ENCODE measurements at places on chromosomes 2 and 18.

- DNase-seq, result peak; percentile 67
Observed at GRCh38 chr2:149076863-149077412, 38.4 kb downstream of the LYPD6B start.

DNA sequence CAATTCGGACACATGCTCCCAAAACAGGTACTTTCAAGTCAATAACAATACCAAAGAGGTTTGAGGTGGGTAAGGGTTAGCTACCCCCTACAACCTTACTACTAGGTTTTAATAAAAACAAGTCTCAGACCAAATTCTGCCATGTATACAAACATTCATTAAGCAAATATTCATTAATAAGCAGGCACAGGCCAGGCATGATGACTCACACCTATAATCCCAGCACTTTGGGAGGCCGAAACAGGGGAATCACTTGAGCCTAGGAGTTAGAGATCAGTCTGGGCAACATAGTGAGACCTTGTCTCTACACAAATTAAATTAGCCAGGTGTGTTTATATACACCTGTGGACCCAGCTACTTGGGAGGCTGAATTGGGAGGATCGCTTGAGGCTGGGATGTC, 11.7 kb upstream of the ELAC1 start:
- no peak for DNase-seq

DNA sequence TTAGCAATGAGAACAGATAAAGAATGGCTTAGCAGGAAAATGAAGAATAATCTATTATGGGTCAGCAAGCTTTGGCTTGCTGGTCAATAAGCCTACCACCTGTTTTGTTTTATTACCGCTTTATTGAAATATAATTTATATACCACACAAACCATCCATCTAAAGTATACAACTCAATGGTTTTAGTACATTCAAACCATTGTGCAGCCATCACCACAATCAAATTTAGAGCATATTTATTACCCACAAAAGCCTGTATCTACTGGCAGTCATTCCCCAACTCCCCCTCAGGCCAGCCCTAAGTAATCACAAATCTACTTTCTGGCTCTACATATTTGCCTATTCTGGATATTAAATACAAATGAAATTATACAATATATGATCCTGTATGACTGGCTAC, 17.2 kb downstream of the PPP3R1 start:
- DNase-seq, result no peak

DNA sequence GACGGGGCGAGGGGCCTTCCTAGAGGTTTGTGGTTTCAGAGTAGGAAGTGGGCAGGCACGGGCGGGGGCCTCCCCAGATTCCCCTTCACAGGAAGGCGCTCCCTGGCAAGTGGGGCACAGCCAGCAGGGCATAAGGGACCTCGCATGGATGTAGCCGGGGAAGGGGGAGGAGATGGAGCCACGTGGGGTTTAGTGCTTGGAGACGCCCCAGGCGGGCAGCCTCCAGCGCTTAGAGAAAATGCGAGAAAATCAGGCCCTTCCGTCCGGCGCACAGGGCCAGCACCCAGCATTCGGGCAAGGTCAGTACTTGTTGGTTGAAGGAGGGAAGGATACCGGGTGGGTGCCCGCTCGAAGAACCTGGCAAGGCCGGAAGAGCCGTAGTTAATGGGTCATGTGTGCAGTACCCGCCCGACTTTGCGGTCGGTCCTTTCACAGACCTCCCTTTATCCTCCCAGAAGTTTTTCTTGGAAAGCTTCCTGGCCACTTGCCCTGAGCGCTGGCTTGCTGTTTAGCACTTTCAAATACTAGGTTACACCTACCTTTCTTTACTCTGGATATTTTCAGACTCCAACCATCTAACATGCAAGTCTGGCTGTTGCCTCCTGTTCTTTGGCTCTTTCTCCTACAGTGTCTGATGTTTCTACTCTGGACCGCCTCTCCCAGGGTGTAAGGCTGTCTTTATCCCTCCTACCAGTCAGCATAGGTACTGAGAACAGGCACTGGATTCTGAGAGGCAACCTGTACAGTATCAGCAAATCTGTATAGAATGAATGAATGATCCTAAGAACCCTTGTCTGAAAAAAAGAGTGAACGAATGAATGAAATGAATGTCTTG, 78.1 kb downstream of the CIB4 start:
- DNase-seq, result peak; percentile 61

- DNase-seq, result no peak
Observed at GRCh38 chr2:128285329-128285931, 33.2 kb downstream of the HS6ST1 start.

GRCh38 chr2:177187631-177188312, 24.8 kb upstream of the HNRNPA3 start:
- peak; percentile 88 for DNase-seq

GRCh38 chr2:212727751-212728150, 189.1 kb upstream of the ERBB4 start:
- DNase-seq, result no peak

DNA sequence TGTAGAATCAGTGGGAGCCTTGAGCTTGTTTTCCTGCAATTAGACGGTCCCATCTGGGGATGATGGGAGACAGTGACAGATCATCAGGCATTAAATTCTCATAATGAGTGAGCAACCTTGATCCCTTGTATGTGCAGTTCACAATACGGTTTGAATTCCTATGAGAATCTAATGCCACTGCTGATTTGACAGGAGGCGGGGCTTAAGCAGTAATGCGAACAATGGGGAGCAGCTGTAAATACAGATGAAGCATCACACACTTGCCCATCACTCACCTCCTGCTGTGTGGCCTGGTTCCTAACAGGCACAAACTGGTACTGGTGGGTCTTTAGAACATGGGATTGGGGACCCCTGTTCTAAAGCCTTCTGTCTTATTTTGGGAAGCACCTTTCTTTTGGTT, 17.9 kb upstream of the NYAP2 start:
- DNase-seq, result no peak

- no peak for DNase-seq
Observed at GRCh38 chr18:48295586-48296311, 113.4 kb downstream of the ZBTB7C start.

- no peak for DNase-seq
Observed at GRCh38 chr2:190031969-190032618, 30.4 kb downstream of the MSTN start.

DNA sequence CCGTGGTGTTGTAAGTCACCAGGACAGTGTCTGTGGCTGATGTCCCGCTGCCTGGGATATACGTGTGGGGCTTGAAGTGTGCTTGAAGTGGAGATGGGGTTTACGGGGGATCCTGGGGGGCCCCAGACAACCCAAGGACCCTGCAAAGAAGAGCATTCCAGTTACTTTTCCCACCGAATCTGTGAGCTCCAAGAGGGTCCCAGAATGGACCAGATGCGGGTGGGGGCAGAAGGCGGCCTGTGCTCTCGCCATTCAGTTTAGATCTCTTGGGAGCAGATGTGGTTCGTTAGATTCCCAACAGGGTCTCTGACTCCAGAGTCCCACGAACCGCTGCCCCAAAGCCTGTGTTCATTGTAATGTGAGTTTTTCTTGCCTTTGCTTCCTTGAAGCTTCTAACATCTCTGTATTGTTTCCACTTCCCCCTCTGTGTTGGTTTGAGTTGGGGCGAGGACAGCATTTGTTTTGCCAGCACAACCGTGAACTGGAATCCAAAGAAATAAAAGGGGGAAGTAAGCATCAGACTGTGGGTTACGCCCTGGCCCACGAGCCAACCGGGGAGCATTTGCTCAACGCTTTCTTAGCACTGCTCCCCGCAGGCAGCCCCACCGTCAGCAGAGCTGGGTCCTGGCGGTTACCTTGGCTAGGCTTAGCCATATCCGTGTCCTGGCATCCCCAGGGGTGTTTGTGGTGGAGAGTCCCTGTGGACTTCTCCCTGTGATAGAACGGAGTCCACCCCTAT, 92.1 kb downstream of the SH3BP4 start:
- DNase-seq, result no peak

DNA sequence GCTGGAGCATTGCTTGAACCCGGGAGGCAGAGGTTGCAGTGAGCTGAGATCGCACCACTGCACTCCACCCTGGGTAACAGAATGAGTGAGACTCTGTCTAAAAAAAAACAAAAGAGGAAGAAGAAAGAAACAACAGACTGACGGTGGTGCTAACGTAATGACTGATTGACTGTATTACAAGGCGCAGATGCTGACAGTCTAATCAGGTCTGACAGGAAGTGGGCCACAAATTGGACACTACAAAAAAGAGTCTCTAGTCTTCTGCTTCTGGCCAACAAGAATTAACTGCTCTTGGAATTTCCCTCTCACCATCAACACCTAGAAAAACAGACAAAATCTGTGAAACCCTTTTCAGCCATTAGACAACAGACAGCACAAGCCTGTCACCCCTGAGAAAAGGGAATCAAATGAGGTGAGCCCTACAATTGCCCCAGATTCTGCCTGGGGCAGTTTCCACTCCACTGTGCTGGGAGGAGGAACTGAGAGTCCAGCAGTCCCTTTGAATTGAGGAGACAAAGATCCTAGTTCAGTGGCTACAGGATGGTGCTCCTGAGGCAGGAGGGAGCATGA, 43.3 kb downstream of the SNED1 start:
- no peak for DNase-seq

GRCh38 chr2:197281421-197281820, 29.2 kb downstream of the ANKRD44 start:
- DNase-seq, result no peak

GRCh38 chr2:150860301-150860700, 372.8 kb upstream of the RND3 start:
- no peak for DNase-seq

GRCh38 chr18:68640861-68641260, 74.0 kb downstream of the TMX3 start:
- no peak for DNase-seq

GRCh38 chr2:30978854-30979253, 159.4 kb downstream of the GALNT14 start:
- no peak for DNase-seq

GRCh38 chr2:134882773-134883172, 35.8 kb upstream of the CCNT2 start:
- DNase-seq, result no peak

DNA sequence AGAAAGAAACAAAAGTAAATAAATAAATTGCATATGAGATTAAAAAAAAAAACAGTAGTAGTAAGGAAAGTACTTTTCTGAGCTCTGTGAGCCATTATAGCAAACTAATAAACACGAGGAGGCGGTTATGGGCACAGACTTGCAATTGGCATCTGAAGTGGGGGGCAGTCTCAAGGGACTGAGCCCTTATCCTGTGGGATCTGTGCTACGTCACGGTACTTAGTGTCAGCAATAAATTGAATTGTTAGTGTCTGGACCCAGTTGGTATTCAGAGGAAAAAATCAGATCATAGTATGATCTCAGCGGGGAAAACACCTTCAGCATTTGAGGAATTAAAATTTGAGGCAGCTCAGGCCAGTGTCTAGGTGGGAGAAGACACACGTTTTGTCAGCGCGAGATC, 76.6 kb upstream of the TEX51 start:
- no peak for DNase-seq

- no peak for DNase-seq
Observed at GRCh38 chr2:100018341-100019193, 123.8 kb downstream of the AFF3 start.

- peak; percentile 46 for DNase-seq
Observed at GRCh38 chr18:48833701-48834412, 116.9 kb downstream of the SMAD7 start.

DNA sequence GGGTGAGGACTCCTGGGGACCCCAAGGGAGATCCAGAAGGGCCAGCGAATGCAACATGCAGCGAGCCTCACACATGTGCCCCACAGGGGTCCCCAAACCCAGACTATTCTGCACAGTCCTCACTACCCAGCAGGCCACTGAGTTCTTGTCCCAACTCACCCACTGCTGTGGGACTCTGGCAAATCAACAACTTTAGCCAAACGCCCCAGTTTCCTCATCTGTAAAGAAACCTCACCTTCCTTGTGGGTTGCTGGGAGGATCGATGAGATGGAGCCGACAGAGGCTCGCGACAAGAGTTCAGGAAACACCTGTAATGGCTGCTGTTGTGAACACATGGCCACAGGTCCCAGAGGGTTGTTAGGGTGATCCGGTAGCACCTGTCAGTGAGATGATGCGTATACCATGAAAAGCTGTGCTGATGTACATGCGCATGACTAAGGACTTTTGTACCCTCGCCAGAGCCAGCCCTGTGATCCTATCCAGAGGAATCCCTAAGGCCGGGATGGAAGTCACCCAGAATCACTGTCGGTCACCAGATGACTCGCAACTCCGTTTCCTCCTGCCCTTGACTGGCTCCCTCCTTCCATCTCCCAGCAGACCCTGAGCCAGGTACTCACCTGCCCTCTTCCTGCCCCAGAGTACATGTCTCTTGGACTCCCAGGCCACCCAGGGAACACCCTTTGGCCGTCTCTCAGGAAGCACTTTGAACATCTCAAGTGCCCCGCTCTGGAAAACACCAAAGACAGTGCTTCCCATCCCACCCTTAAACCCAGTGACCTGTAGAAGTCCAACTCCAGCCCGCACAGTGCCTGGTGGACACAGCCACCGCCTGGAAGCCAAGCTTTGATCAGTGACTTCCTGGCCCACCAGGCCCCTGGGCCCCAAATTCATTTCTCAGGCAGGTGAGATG, 103.3 kb upstream of the ID2 start:
- no peak for DNase-seq

GRCh38 chr2:151827564-151828142, 568 bp downstream of the ARL5A start:
- DNase-seq, result no peak

GRCh38 chr2:170498619-170499018, 216.5 kb upstream of the SP5 start:
- no peak for DNase-seq

Data from PC-9 (cell line).